Fibroblast of upper back skin (primary cell): ENCODE measurements at places on chromosomes 1 and 21.

- no peak for DNase-seq
These were observed 79.5 kb upstream of the PALMD start for GRCh38 chr1:99566290-99567021.

DNA sequence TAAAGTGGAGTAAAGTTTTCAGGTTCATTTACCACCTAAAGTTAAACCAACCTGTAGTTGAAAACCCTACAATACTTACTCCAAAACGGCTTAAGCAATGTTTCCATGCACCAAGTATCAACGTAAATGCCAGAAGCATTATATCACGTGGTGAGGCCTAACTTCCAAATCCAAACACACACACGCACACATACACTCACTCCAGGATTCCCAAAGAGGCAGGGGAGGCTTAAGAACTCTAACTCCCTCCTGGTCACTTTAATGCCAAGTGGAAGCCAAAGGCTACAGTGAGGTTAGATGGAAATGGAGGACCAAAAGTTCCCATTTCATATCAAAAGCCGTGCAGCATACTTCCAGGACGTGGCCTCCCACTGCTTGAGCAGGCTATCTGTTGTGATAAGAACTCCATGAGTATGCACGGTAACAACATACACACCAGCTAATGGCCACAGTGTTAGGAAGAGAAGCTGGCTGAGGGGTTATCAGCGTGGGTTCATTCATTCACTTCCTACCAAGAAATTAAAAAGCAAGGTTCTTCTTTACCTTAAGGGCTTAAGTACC lies 224.1 kb downstream of the SLC45A1 start:
- DNase-seq: peak; percentile 40

DNA sequence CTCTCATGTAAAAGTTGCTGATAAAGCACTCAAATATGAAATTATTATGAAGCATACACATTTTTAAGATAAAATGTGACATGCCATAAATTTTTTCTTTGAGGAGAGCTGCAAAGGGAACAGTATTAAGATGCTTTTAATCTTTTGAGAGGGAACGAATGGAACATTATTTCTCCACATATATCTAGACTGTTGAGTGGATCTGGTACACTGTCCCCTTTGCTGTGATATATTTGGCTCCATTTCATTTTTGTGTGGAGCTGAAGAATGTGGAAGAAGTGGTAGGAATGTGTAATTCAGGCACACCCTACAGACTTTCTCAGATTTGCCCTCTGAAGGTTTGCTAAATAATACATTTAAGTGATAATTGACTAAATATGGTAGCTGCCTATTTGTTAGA lies 31.7 kb downstream of the PGM1 start:
- peak; percentile 72 for DNase-seq

- DNase-seq: no peak
These were observed 29.1 kb downstream of the MAP3K21 start for GRCh38 chr1:233356705-233356987.

GRCh38 chr21:18387994-18388393 lies 15.6 kb downstream of the TMPRSS15 start:
- DNase-seq: peak; percentile 3

GRCh38 chr1:169085911-169086310 lies 20.6 kb upstream of the ATP1B1 start:
- DNase-seq: no peak
